ENCODE measurements at places on chromosomes 7 and 10.

GRCh38 chr7:54987772-54988171 lies 31.0 kb upstream of the EGFR start:
- DNase-seq = no peak

GRCh38 chr10:20415684-20416083 lies 481.4 kb downstream of the NEBL start:
- DNase-seq = no peak

- DNase-seq = no peak
Measured at GRCh38 chr7:128201067-128201689, 39.9 kb upstream of the LEP start.

- no peak for DNase-seq
Measured at GRCh38 chr7:121796936-121797656, 75.9 kb upstream of the PTPRZ1 start.

DNA sequence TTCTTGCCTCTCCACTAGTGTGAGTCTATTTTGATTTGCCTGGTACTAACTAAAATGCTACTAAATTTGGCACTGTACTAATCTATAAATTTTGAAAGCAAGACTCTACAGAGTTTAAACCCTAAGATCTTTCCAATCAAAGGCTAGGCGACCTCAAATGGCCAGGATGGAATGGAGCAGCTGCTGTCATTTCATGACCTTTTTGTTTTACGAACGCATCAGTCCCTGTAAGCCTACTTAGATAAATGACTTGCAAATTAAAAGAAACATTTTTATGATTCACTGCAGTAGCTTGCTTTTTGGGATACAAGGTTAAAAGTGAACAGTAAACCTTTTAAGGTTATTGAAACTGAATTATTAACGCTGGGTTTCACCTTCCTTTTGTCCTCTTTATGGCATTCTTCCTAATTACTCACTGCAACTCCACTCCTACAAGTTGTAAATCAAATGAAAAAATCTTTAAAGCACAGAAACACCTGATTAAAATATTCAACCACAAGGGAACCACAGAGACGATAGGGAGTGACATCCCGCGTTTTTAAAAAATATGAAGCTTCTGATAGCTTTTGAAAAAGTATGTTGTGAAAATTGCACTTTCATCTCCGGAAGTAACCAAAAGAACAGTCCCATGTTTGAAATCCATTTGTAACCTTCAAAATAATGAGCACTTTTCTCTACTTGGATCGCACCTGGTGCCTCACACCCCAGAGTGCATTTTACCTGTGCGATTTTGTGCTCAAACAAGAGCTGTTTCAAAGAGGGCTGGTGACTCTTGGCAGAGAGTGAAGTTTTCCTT lies 595.1 kb downstream of the PARD3 start:
- no peak for DNase-seq

All from right cardiac atrium (tissue), 5 donors.